ENCODE measurements at places on chromosomes 12 and 14.

DNA sequence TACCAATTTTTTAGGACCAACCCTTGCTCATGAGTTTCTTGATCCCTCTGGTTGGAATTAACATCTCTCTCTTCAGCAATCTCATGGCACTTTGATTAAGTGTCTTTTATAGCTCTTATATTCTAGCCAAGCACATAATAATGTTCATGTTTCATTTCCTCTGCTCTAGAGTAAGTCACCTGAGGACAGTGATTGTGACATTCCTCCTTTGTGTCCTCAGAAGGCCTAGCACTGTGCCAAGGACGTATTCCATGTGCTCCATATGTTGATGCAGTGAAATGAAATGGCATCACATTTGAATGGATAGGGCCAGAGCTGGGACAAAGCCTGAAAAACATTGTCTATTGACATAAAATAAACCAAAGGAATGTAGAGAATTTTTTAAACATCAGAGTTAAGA lies 322.8 kb upstream of the PRICKLE1 start:
- DNase-seq, result no peak

DNA sequence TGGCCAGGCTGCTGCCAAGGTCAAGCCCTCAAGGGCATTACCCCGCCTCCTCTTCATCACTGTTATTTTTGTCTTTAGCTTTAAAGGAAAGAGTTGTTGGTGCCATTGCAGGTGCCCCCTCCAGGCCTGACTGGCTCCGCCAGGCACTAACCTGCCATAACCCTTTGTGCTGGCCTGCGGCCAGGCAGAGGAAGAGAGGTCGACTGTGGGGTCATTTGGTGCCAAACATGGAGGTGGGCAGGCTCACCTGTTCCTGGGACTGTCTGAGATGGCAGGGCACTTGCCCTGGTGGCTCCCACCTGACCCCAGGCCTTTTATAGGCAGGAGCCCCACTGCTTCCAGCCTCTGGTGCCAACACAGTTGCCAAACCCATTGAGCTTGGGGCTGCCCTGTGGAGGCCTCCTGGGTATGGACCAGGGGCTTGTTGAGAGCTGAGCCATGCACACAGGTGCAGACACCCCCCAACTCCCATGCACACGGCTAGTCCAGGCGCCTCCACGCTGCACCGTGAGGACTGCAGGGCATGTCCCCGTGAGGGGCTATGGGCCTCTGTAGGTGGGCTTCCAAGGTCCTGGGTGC lies 29.4 kb upstream of the PLD4 start:
- no peak for DNase-seq

DNA sequence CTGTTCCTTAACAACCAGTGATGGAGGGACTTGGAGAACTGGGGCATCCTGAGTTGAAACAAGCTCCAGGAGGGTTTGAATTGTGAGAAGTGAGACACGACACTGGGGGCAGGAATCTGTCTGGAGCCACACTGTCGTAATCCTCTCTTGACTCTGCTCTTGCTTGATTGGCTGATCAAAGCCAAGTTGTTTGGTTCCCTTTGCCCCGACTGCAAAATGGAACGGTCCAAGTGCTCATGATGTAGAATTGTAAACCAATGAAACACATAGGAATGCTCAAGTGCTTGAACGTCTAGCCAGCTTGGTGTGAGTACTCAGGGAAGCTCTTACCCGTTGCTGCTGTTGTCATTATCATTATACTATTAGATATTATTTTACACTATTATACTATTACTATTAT lies 98.1 kb downstream of the TMEM132C start:
- no peak for DNase-seq

DNA sequence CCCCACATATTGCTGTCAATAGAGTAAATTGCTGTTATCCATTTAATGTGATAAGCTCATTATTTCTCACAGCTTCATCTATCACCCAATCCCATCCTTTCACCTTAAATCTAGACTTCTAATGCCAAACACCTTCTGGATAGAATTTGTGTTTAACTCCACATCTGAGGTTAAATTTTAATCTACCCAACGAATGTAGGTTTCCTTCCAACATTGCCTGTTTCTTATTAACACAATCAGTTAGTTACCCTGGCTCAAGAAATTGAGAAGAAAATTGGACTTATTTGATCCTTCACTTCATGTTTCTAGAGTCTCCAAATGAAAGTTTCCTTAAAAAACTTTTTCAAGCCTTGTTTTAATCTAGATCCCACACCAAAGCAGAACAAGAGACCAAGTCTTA lies 67.3 kb downstream of the PTPRO start:
- no peak for DNase-seq

- DNase-seq, result no peak
Observed at GRCh38 chr12:124896461-124896860, 18.0 kb downstream of the UBC start.

DNA sequence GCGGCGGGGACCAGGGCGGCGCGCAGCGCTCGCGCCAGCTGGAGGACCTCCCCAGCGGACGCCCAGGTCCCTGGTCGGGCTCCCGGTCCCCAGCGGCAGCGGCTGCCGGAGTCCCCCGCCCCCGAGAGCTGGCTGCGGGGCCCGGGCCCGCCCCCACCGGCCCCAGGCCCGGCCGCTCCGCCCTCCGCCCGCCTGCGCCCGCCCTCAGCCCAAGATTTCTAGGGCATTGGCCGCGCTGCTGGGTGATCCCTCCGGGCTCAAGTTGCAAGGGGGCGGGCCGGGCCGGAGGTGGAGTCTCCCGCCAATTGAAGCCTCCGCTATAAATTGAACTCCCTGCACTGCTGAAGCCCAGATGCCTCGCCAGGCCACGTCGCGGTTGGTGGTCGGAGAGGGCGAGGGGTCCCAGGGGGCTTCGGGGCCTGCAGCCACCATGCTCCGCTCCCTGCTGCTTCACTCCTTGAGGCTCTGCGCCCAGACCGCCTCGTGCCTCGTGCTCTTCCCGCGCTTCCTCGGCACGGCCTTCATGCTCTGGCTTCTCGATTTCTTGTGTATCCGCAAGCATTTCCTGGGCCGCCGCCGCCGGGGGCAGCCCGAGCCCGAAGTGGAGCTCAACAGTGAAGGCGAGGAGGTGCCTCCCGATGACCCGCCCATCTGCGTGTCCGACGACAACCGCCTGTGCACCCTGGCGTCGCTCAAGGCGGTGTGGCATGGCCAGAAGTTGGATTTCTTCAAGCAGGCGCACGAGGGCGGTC lies at the start of gene DIO3:
DIO3 (plus strand) TSS at position 351 of the 752 bp plus-strand sequence.
- DNase-seq, result no peak

- no peak for DNase-seq
Observed at GRCh38 chr12:78420991-78421390, 443.6 kb upstream of the SYT1 start.

DNA sequence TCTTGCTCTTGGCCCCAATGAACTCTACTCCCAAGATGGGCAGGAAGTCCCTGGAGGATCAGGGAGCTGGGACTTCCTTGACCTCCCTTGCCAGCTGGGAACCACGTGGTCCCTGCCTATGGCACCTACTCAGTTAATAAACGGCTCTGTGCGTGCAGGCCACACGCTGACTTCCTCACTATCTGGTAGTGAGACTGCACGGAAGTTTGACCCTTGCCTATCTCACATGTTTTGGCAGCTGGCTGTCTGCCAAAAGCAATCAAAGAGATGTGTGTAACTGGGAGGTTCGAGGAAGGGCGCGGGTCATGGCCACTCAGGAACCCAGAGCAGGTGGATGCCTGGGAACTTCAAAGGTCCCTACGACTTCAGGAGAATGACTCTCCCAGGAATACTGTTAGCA lies 57.9 kb downstream of the RFLNA start:
- DNase-seq, result no peak

GRCh38 chr12:63457857-63458256 lies 210.4 kb downstream of the DPY19L2 start:
- DNase-seq, result no peak

GRCh38 chr12:18811273-18811672 lies 73.4 kb downstream of the CAPZA3 start:
- DNase-seq, result no peak

GRCh38 chr12:15546102-15546701 lies 223.9 kb downstream of the PTPRO start:
- no peak for DNase-seq

DNA sequence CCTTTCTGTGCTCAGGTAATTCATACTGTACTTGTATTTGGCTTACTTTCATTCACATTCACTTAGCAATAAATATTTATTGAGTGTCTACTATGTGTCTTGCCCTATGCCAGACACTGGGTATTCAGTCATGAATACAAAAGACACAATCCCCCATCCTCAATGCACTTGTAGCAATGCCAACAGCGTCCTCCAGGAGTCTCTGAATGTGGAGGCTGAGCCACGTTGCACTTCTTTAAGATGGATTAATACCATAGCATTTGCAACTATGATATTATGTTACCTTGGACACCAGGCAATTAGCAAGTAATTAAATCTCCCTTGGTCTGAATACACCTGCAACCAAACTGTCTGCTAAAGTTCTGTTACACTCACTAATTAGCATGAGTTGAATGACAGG lies 58.8 kb downstream of the OTX2 start:
- no peak for DNase-seq

- DNase-seq, result no peak
Observed at GRCh38 chr12:22533155-22533554, 11.2 kb downstream of the C2CD5 start.

DNA sequence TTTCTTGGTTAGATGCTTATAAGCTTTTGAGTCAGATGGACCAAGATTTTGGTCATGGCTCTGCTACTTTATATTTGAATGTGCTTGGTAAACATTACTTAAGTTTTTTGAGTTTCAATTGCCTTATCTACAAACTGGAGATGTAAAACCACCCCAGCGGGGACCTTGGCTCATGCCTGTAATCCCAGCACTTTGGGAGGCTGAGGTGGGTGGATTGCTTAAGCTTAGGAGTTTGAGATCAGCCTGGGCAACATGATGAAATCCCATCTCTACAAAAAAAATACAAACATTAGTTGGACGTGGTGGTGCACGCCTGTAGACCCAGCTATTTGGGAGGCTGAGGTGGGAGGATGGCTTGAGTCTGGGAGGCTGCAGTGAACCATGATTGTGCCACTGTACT lies 11.2 kb downstream of the NECAP1 start:
- no peak for DNase-seq

DNA sequence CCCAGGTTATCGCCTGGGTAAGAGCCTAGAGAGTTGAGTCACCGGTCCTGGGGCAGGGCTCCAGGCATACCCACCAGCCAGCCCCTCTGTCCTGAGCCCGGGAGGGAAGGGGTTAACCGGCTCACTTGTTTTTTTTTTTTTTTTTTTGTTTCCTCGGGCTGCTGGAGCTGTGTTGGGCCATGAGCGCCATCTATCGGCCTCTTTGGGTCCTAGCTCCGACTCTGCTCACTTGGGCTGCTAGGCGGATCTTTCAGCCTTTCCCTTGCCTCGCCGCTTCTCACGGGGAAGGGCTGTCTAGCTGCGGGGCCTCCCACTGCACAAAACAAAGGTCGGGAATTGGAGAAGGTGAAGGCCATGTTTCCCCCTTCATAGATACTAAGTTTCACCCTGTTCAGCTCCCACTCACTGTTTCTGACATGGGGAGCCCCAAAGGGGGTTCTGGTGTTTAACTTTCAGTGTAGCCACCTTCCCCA lies 2.8 kb upstream of the SMUG1 start:
- peak; percentile 87 for DNase-seq

DNA sequence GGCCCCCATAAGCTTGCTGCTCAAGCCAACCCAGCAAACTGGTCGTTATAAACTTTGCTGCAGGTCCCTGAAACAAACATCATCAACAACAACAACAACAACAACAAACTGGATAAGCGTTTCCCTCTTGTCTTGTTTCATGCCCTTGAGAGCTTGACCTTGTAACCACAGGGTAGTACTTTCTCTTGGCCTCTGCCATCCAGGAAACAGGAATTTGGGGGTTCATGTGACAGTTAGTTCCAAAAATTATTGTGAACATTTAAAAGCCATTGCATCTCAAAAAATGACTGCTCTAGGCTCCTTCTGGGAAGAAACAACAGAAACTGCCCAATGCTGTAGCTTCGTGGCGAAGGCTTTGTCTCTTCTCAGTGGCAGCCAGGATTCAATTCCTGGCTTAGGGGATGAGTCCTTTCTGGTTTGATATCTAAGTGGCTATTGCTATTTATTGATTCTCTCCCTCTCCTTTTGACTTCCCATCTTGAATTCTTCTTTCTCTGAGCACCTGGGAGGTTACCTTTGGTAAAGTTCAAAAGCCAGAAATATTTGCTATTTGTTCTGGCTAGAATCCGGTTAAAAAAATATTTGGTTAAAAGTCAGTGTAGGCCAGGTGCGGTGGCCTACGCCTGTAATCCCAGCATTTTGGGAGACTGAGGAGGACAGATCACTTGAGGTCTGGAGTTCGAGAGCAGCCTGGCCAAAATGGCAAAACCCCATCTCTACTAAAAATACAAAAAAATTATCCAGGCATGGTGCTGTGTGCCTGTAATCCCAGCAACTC lies 52.0 kb upstream of the CPM start:
- DNase-seq, result no peak

DNA sequence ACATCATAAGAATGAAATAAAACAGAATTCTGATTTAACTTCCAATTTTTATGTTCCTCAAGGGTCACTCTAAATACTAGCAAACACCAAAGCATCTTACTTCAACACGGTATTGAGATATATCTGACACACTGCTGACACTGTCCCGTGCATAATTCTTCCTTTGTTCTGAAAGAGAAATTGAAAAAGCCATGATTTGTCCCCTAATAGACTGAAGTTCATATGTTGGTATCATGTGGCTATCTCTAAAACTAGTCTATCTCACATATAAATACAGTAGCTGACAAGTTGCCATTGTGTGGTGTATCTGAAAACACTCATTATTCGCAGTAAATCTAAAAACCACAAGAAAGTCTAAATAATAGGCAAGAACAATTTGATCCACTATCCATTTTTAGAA lies 118.4 kb downstream of the EPS8 start:
- no peak for DNase-seq

DNA sequence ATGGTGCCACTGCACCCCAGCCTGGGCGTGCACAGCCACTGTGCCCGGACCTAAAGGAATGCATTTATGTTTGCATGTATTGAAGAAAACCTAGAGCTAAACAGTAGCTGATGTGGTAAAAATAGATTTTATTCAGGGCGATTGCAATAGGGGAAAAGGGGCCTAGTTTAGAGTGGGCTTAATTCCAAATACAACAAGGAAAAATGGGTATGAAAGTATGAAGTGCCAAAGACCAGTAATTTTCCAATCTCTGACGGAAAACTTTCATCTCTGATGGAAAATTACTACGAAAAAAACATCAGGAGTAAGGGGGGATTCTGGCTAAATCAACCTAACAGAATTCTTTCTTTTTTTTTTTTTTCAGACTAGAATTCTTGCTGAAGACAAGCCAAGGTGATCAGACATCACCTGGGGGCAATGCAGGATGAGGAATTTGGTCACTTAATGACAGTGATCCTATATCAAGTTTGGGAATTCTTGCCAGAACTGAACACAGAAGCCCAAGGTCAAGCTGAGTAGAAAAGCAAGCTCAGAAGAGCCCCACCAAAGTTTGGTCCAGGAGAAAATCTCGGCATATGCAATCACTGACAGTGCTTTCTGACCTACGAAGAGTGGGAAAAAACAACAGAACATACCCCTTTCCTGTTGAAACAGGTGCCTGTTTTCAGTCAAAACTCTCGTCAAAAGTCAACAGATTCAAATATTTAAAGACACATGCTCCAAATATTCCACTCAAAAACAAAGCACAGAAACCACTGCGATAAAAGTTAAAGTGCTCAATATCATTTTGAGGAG lies 13.7 kb upstream of the APOBEC1 start:
- no peak for DNase-seq
